ENCODE measurements at places on chromosomes 1 and 21. TPM values are rescaled to one million over a fixed set of nuclear protein-coding genes. Genes with fewer than 3 reads are reported as not detected.

GRCh38 chr21:41133874-41134522, 34.0 kb upstream of the BACE2 start:
- no peak for DNase-seq

TRIM67 gene
- 3.9 TPM for total RNA-seq

CD247 gene
- total RNA-seq: not detected

DNA sequence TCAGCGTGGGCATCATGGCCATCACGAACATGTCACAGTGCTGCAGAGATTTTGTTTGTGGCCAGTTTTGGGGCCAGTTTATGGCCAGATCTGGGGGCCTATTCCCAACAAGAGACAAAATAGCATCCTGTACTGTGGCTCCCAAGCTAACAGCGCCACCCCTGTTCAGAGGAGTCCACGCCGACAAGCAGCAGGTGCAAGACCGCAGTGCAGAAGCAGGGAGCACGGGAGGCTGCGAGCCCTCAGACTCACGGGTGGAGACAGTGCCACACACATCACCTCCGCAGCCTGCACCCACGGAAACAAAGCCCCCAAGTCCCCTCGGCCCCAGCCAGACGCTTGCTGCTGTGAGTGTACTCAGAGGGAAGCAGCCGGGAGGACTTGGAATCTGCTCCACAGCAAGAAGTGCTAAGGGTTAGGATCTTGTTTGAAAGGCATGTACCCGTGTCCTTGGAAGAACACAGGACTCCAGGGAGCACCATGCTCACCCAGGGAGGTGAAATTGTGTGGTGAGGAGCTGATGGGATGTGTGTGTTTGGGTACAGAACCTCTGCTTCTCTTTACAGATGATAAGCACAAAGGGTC, 7.1 kb downstream of the TCP10L start:
- no peak for DNase-seq

MXRA8 gene
- total RNA-seq: 7.7 TPM

GRCh38 chr1:177315261-177315660, 144.5 kb downstream of the BRINP2 start:
- DNase-seq: no peak

- DNase-seq: peak; percentile 83
These were observed 2.8 kb upstream of the IGSF8 start for GRCh38 chr1:160101037-160101716.

- DNase-seq: no peak
These were observed 350.7 kb downstream of the NTNG1 start for GRCh38 chr1:107491582-107491981.

- DNase-seq: peak; percentile 19
These were observed 2.0 kb downstream of the VAV3 start for GRCh38 chr1:107963008-107963407.

KRTAP6-1 gene
- total RNA-seq: not detected

ZNHIT6 gene
- 10.9 TPM for total RNA-seq

PRAMEF6 gene
- total RNA-seq: not detected

C1QA gene
- total RNA-seq: not detected

EXOC8 gene
- total RNA-seq: 11.4 TPM

FMO2 gene
- total RNA-seq: not detected

DNA sequence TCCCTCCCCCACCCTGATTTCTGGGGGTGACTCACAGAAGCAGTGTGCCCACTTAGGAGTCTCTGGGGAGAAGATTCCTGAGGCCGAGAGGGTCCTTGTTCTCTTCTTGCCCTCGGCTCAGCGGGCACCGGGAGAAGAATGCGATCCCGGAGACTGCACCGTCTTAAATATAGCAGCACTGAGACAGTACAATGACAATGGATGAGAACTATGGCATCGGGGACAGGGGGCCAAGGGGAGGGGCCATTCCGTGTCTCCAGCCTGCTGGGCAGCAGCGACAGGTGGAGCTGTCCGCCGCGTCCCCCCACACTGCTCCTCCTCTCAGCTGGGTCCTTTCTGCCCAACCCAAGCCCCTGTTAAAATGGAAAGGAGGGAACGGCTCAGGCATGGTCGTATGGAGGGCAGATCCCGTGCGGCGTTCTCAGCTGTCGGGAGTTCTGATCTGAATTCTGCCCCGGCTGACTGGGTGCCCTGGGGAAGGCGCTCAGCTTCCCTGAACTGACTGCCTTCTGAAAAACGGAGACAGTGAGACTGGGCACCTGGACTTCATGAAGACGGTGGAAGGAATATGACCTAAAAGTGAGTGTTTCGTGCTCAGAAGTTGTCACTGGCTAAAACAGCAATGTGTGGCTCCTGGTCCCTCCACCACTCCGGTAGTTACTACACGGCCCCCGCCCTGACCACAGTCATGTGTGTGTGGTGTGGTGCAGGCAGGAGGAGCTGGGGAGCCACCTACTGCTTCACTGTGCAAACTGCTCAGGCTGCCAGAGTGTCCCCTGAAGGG, at the start of gene MYOM3:
MYOM3 (minus strand) TSS at position 140 of the 784 bp plus-strand sequence. CDS start 3,499 bp downstream, outside the sequence.
- no peak for DNase-seq

DNA sequence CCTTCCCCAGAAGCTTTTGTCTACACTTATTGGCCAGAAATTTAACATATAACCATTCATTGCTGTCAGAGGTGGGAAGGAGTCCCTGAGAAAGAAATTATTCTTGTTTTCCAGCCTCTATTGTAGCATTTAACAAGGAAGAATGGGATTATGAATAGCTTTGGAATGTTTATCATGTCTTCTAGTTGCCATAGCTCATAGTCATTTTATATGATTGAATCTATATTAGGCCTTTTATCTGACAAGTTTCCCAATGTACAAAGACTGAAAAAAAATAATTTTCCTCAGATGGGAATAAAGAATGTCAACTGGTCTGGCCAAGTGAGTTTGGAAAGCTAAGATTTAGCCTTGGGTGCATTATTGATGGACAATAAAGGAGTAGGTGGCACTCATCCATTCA, 28.3 kb downstream of the PTPRC start:
- no peak for DNase-seq

DNA sequence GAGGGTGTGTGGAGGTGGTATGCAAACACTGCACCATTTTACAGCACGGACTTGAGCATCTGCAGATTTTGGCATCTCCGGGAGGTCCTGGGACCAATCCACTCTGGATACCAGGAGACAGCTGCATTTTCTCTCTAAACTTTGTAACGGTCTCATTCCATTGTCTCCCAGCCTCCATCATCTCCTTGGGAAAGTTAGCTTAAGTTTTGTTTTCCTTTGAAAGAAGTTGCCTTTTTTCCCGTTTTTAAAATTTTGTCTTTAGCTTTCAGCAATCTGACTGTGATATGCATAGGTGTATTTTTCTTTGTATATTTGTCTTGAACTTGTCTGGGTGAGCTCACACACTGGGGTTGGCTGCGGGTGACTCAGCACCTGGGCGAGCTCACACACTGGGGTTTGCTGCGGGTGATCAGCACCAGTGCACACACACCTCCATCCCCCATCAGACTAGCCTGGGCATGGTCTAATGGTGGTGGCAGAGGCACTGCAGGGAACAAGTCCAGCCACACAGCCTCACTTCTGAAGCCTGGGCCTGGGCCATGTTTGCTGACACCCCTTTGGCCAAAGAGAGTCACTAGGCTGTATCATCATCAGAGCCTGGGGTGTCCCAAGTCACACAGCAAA, 32.1 kb upstream of the COL18A1 start:
- peak; percentile 1 for DNase-seq

DNA sequence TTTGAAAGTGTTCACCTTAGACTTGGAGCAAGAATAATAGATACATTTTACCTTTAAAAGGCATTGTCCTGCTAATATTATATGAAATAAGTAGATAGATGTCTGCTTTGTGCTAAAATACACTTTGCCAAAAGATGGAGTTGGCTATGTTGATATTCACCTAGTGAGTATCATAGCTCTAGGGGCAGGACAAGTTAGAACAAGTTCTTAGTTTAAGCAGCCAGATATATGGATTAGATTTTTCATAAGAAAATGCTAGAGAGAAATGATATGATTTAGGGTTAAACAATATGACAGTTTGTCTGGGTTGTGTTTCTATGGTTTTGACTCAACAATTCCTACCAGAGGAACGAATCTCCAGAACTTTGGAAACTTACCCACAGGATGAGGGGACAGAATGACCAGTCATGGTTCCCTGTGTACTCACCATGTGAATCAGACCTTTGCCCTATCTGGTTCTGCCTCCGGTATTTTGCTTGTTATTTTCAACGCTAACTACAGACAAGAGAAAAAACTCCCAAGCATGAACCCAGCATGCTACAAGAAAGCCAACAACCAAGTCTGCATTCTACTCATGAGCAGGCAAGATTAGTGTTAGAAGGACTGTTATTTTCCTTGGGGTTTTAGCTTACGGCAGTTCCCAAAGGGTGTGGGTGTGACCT, 1.7 kb downstream of the F5 start:
- DNase-seq: no peak

DNA sequence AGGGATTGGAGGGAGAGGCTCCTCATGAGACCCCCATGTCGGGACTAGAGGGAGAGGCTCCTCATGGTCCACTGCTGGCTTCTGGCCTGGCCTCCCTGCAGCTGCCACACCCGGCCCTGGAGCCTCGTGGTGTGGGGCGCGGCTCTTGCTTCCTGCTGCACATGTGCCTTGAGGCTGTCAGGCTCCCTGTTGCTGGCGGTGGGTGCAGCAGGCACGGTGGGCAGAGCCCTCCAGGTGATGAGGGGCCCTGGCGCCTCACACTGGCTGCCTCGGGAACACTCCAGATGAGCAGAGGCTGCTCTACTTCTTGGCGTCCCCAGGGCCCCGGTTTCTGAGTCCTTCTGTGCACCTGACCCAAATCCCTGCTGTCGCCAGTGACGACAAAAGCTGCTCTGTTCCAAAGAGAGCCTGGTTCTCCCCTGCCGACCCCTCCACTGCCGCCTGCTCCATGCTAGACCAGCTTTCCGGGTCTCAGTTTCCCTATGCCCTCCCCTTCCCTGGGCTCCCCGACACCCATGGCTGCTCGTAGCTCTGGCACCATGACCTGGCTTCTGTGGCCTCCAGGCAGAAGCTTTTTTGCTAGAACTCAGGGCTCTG, 9.7 kb upstream of the ATAD3B start:
- DNase-seq: no peak

DNA sequence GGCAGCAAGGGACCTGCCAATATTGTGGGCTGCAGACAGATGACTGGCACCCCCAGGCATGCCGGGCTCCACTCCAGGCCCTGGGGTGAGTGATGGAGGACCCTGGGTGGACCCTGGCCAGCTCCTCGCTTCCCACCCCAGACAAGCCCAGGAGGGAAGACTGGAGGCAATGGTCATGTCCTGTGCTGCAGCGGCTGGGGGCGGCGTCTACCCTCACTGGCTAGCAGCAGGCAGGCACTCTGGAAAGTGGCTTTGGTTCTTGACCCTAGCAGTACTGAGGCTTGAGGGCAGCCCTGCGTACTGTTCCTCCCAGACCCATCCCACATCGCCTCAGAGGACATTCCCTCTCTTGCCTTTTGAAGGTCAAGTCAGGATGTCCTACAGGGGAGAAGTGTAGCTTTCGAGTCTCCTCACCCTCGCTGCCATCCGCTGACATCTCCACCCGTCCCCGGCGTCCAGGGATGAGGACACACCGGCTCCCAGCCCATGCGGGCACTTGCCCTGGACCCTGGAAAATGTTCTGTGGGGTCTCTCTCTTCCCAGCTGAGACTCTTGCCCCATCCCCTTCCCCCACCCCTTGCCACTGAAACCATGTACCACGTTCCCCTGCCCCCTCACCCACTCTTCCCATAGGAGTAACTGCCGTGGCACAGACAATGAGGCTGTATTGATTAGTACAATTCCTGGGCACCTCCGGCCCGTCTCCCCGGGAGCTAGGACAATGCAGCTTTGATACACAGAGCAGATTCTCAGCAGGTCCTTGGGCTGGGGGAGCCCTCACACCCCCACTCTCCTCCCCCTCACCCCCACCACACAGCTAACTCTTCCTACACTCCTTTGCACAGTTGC, 15.0 kb downstream of the SLC6A9 start:
- no peak for DNase-seq

GRCh38 chr1:150954708-150955107, 19.9 kb downstream of the CERS2 start:
- DNase-seq: no peak

LYPD8 gene
- not detected for total RNA-seq

ADGRL4 gene
- total RNA-seq: not detected

DNA sequence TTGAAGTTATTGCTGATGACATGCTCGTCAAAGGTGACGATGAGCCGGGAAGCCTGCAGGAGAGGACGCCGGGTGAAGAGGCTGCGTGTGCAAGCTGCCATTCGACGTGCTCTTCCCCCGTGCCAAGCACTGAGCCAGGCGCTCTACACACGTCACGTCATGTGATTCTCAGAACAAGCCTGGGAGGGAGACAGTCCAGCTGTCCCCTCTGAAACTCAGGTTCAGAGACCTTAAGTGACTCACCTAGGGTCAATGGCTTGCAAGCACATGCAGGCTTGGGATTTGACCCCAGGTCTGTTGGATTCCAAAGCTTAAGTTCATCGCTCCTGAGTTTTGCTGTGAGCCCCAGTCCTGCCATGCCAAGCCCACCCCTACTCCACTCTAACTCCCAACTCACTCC, 57.1 kb downstream of the RAP1GAP start:
- no peak for DNase-seq

All from glutamatergic neuron (in vitro differentiated cells).